Astrocyte (in vitro differentiated cells and primary cell): ENCODE measurements at places on chromosomes 5 and 9. TPM values are rescaled to one million over a fixed set of nuclear protein-coding genes. Genes with fewer than 3 reads are reported as not detected.

GRCh38 chr5:52837591-52838001 lies 49.9 kb downstream of the ITGA1 start:
- DNase-seq = peak; percentile 51
- H3K4me1 ChIP-seq = peaks cover 26% of the 10 kb centered on the region
- no peaks in the 10 kb centered on the region for H3K27me3 ChIP-seq
- no peak overlapping the region for H3K4me3 ChIP-seq
- H3K27ac ChIP-seq = peak overlapping the region; percentile 78

DNA sequence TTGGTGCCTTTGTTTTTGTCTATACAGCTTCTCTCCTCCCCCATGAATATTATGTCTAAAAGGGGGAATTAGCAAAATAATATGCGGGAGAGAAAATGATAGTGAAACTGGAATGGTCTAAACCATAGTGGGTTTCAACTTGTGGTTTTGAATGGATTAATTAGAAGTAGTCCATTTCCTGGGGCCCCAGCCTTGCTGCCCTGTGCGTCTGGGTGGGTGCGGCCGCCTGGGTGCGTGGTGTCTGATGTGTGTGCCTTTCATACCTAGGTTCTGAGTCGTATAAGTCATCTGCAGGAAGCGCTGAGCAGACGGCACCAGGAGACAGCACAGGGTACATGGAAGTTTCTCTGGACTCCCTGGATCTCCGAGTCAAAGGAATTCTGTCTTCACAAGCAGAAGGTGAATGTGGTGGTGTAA lies 120.0 kb upstream of the CACNA1B start:
- DNase-seq = peak; percentile 75
- H3K4me1 ChIP-seq = peaks cover 13% of the 10 kb centered on the region
- H3K27ac ChIP-seq = peak overlapping the region; percentile 45
- H3K4me3 ChIP-seq = peak overlapping the region; percentile 13
- H3K27me3 ChIP-seq = no peaks in the 10 kb centered on the region

Gene C9orf152
- total RNA-seq = 0.07 TPM in 1 of 2 replicates, not detected in the other

Gene LRRC19
- total RNA-seq = not detected in 2 replicates

DNA sequence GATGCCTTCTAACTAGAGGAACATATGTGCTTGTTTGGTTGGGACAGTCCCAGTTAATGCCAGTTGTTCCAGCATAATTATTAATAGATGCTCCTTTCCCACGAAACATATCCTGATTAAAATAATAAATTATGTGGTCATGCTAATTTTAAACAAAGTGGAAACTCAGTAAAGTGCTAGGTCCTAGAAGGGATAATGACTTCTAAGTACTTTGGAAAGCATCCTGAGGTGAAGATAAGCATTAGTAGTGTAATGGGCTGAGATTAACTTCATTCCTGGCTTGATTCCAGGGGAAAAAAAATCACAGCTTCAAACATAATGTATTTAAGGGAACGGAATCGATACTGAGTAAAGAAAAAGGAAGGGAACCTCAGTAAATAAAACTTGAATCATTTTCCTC lies 213.7 kb upstream of the SNX2 start:
- H3K36me3 ChIP-seq = no peaks in the 10 kb centered on the region
- DNase-seq = peak; percentile 8
- no peaks in the 10 kb centered on the region for H3K27me3 ChIP-seq
- H3K4me1 ChIP-seq = no peaks in the 10 kb centered on the region
- H3K4me3 ChIP-seq = no peak overlapping the region

Gene PCDHGC5
- 7.7 and 10.9 TPM in 2 replicates for total RNA-seq

GRCh38 chr5:31604644-31605043 lies 34.3 kb upstream of the PDZD2 start:
- no peak for DNase-seq
- peaks cover 3% of the 10 kb centered on the region for H3K27me3 ChIP-seq
- no peaks in the 10 kb centered on the region for H3K36me3 ChIP-seq
- no peak overlapping the region for H3K27ac ChIP-seq

DNA sequence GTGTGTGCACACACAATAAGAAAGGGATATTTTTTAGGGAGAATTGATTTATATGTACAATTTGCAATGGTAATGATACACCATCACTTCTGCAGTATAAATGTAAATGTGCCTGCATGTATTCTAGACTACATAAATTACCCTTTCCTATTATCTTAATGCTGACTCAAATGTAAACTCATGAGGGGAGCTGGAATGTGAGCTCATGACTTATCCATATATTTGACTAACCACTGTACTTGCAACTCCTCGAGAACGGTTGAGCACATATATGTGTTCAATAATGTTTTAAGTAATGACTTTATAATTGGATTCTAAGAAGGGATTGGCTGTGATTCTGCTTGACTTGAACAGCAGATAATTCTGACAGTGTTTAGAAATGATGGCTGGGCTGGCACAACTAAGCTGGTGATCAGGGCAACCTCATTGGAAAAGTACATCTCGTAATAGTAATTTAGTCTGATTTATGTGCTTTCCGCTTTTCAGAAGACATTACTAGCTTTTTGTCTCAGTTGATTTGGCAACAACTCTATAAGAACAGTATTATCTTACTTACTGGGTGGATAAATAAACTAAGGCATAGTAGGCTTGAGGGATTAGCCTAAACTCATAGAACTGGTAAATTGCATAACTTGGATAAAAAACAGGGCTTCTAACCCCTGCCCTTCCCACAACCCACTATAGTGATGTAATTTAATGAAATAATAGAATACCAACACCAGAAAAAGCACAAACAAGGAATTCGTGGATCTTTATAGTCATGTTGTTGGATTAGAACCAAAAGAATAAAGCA lies 130.2 kb upstream of the SPEF2 start:
- no peaks in the 10 kb centered on the region for H3K36me3 ChIP-seq
- H3K4me3 ChIP-seq = no peak overlapping the region
- no peaks in the 10 kb centered on the region for H3K27me3 ChIP-seq

- no peaks in the 10 kb centered on the region for H3K36me3 ChIP-seq
- H3K27ac ChIP-seq = no peak overlapping the region
- DNase-seq = no peak
These were observed 258.5 kb downstream of the BNC2 start for GRCh38 chr9:16611983-16612382.

DNA sequence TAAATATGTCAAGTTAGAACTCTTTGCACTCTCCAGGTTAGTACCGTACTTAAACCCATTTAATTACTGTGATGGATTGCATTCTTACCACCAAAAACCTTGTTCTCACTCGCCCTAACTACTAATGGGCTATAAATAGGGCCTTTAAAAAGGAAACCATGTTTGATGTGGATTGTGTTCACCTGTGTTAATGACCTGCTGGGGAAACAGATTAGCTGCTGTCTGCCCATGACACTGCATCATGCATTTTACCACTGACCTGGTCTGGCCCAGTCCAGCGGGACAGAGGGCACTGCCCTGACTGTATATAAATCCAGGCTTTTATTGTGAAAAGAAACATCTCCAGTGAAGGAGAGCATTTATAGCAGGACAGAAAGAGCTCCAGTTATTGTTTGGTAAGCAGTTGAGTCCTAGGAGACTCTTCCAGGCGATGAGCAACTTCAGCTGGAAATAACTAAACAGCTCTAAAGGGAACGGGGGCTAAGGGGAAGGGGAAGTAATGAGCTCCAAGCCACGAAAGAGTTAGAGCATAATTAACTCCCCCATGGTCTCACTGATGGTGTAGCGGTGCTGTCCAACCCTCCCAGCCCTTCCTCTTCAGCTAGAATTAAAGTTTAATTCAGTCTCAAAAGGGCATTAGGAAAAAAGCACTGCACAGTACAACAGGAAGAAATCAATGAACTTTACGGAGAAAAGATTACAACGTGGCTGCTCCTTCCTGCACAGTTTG lies 303.1 kb downstream of the ENC1 start:
- no peak overlapping the region for H3K4me3 ChIP-seq
- no peak for DNase-seq
- H3K4me1 ChIP-seq = no peaks in the 10 kb centered on the region

DNA sequence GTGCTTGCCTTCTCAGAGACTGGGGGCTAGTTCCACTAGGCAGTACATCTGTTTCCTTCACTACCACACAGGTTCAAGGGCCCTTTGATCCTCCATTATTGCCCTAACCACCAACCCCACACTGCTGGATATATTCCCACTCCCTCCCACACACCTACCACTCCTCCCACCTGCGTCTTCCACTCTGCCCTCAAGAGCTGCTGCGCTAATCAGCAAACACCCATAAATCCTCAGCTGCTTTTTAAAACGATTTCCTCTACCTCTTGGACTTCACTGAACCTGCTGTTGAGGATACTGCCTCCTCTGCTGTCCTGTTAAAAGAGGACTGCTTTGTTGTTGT lies 120.9 kb downstream of the MAPKAP1 start:
- no peaks in the 10 kb centered on the region for H3K4me1 ChIP-seq
- H3K4me3 ChIP-seq = no peak overlapping the region
- H3K36me3 ChIP-seq = no peaks in the 10 kb centered on the region

- peak overlapping the region; percentile 0 for H3K4me3 ChIP-seq
- H3K27me3 ChIP-seq = no peaks in the 10 kb centered on the region
- peak; percentile 66 for DNase-seq
- peak overlapping the region; percentile 16 for H3K27ac ChIP-seq
These were observed 302.1 kb downstream of the CSNK1G3 start for GRCh38 chr5:123813937-123814624.

Gene ATP6V0E1
- 309 and 327 TPM in 2 replicates for total RNA-seq

GRCh38 chr5:1105350-1106265 lies 6.3 kb downstream of the SLC12A7 start:
- H3K36me3 ChIP-seq = no peaks in the 10 kb centered on the region
- peaks cover 5% of the 10 kb centered on the region for H3K27me3 ChIP-seq
- no peak for DNase-seq

DNA sequence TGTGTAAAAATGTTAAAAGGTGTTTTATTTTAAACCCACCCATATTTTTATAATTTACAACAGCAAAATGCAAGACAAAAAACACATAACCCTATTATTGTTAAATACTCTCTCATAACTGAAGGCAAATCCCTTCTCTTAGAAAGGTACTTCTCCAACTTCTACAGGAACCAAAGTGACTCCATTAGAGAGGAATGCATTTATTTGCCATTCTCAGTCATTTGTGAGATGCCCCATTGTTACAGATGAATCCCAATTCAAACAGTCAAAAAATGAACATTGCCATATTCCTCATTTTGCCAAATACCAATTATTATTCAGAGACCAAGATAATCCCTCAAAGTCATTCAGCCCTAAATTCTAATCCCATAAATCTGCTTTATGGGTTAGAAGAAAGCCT lies 175.8 kb downstream of the TSSK1B start:
- H3K4me1 ChIP-seq = no peaks in the 10 kb centered on the region
- no peaks in the 10 kb centered on the region for H3K36me3 ChIP-seq
- no peak for DNase-seq
- H3K27ac ChIP-seq = no peak overlapping the region
- no peaks in the 10 kb centered on the region for H3K27me3 ChIP-seq

- H3K27ac ChIP-seq = no peak overlapping the region
- DNase-seq = no peak
- no peaks in the 10 kb centered on the region for H3K27me3 ChIP-seq
These were observed 287.2 kb downstream of the ZSWIM6 start for GRCh38 chr5:61619289-61619688.

Gene TRPM6
- 0.27 and 0.29 TPM in 2 replicates for total RNA-seq

Gene PCSK5
- 11.5 and 13.1 TPM in 2 replicates for total RNA-seq

GRCh38 chr5:60295423-60295822 lies 401.9 kb upstream of the PDE4D start:
- H3K27me3 ChIP-seq = no peaks in the 10 kb centered on the region
- no peak overlapping the region for H3K4me3 ChIP-seq
- DNase-seq = peak; percentile 15
- H3K36me3 ChIP-seq = no peaks in the 10 kb centered on the region

- H3K27ac ChIP-seq = no peak overlapping the region
- H3K27me3 ChIP-seq = no peaks in the 10 kb centered on the region
- H3K4me1 ChIP-seq = no peaks in the 10 kb centered on the region
- no peak overlapping the region for H3K4me3 ChIP-seq
These were observed 37.5 kb downstream of the ZNF618 start for GRCh38 chr9:113913426-113914195.

DNA sequence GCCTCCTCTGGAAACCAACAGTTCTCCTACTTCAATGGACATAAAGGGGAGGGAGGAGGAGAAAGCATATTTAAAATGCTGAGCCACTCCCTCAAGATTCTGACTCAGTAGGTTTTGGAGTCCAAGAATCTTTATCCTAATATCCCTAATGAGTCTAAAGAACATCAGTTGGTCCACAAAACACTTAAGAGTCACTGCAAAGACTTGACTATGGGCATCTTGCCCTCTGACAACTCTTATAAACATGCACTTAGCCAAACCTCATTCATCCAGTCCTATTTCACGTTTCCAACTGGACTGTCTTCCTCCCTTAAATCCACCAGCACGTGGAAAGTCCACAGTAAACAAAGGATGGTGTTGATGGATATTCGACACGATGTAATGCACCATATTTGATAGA lies 172.5 kb downstream of the FAM114A2 start:
- no peak for DNase-seq
- no peaks in the 10 kb centered on the region for H3K36me3 ChIP-seq
- no peak overlapping the region for H3K4me3 ChIP-seq
- H3K4me1 ChIP-seq = no peaks in the 10 kb centered on the region

DNA sequence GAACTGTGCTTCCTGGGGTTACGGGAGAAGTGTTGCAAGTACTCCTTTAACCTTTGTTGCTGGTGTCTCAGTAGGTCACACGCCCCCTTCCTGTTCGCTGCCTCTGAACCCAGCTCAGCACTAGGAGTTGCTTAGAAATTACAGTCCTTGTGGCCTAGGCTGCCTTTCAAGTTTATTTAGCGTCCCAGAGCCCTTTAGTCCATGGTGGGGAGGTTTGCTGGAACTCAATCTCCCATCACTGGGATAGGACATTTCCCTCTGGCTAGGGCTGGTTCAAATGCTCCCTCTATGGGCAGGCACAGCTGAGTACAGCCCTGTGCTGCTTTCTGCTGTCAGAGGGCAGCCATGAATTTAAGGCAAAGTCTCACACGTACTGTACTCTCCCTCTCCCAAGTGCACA lies 4.7 kb downstream of the IFNA8 start:
- no peak overlapping the region for H3K27ac ChIP-seq
- DNase-seq = no peak
- H3K4me3 ChIP-seq = no peak overlapping the region
- no peaks in the 10 kb centered on the region for H3K4me1 ChIP-seq

Gene SGCD
- 2.9 and 5.6 TPM in 2 replicates for total RNA-seq

DNA sequence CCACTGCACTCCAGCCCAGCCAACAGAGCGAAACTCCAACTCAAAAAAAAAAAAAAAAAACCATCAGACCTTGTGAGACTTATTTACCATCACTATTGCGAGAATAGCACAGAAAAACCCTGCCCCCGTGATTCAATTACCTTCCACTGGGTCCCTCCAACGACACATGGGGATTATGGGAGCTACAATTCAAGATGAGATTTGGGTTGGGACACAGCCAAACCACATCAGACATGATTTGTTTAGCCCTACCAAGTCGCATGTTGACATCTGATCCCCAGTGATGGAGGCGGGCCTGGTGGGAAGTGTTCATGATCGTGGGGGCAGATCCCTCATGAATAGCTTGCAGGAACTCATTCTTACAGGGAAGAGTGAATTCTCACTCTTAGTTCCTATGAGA lies 26.6 kb downstream of the MYO10 start:
- peaks cover 21% of the 10 kb centered on the region for H3K4me1 ChIP-seq
- no peaks in the 10 kb centered on the region for H3K36me3 ChIP-seq
- peak; percentile 44 for DNase-seq

Gene SPZ1
- not detected in 2 replicates for total RNA-seq

Gene DMRT3
- total RNA-seq = not detected in 2 replicates

Gene ADRA1B
- total RNA-seq = 1.4 and 1.9 TPM in 2 replicates
